Calu3 (cell line): ENCODE measurements at places on chromosomes 11 and 22. TPM values are rescaled to one million over a fixed set of nuclear protein-coding genes. Genes with fewer than 3 reads are reported as not detected.
A peak's percentile ranks its signal among the peaks of the same experiment; 100 is the strongest.

DNA sequence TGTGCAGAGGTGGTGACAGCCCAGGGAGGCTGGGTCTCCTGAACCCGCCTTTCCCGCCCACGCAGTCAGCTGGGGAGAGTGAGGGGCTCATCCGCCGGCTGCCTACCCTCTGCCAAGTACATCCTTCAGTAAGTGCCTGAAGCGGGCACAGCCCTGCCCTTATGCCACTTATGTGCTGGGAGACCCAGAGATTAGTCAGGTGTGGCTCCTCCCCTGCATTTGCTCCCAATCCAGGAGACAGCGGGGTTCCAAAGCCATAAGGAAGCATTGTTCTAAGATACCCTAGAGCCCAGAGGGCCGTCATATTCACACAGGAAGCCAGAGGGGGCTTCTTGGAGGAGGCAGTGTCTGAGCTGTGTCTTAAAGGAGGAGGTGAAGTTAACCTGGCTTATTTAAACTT is 5.8 kb upstream of the PPP6R3 start:
- no peak for DNase-seq

GRCh38 chr22:20953342-20953608 is 13.8 kb upstream of the AIFM3 start:
- no peak for DNase-seq

DNA sequence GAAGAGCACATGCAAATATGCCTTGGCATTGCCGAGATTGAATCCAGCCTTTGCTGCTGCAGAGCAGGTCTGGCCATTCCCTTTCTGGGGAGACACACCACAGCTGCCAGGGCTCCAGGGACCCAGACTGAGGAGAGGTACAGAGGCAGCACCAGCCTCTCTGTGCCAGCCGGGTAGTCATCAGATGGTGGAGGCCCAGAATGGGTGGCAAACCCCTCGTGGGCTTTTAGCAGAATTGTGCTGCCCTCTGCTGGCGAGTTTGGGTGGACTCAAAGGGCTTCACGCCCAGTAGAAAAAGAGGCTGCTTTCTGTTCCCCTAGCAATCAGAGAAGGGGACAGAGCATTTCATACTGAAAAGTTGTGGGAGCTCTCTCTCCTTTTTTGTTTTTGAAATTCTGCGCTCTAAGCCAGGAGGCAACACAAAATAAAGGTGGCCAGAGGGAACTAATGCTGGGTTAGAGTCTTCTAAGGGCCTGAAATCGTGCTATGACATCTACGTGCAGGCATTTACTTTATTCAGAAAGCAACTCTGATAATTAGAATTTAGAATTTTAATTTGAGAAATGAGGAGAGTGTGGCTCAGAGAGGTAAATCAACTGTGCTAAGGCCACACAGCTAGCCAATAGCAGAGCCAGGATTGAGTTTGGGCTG is 158.8 kb upstream of the NAV2 start:
- DNase-seq: peak; percentile 86

The GUCY1A2 gene
- 0.12 TPM in 1 of 2 replicates, not detected in the other for total RNA-seq
